ENCODE measurements at places on chromosomes 4 and X. TPM values are rescaled to one million over a fixed set of nuclear protein-coding genes. Genes with fewer than 3 reads are reported as not detected.

The RTL9 gene
- total RNA-seq, result not detected

The MAGEC1 gene
- total RNA-seq, result not detected

The CASK gene
- total RNA-seq, result 33.5 TPM

The PCDH10 gene
- not detected for total RNA-seq

The TEX13D gene
- total RNA-seq, result not detected

The ITM2A gene
- total RNA-seq, result 0.49 TPM

The RADX gene
- 5.2 TPM for total RNA-seq

- no peak for DNase-seq
Observed at GRCh38 chr4:180923486-180923885, 1319.7 kb upstream of the TENM3 start.

GRCh38 chr4:43243433-43244116, 351.1 kb downstream of the GRXCR1 start:
- no peak for DNase-seq

DNA sequence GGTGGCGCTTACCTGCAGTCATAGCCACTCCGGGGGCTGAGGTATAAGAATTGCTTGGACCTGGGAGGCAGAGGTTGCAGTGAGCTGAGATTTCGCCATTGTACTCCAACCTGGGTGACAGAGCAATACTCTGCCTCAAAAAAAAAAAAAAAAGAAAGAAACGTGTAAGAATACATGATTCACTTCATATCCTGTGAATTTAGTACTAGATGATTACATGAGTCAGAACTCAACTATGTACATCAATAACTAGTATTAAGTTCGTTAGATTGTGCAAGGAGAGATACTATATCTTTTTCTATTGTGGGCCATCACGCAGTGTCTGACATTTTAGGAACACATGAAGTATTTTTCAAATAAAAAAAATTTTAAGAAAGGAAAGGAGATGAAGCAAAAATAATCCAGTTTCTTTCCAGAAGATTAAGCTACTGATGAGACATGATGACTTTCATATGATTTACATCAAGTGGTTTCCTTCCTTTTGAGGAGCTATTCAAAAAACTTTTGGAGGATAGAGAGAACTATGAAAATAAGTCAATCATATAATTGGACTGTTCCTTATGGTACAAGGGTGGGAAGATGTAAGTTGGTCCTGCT, 64.7 kb upstream of the EXOC1L start:
- DNase-seq, result no peak

DNA sequence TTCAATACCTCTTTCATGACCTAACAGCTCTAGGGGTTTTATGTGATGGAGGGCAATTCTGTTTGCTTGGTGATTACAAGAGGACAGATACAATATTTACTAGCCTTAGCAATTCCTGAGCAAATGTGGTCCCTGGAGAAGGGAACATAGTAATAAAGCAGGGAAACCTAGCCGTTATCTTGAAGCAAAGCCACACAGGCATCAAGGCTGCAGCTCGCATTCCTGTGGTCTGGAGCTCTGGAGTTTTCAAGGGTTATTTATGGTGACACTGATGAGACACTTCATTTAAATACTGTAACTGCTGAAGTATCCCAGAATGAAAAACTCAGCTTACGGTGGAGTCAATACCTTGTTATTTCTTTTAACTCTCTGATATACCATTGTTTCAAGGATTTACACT, 66.8 kb downstream of the AFF2 start:
- DNase-seq, result no peak

GRCh38 chr4:38111024-38111423, 150.8 kb downstream of the PTTG2 start:
- no peak for DNase-seq

- no peak for DNase-seq
Observed at GRCh38 chr4:36651253-36651652, 369.8 kb downstream of the DTHD1 start.

DNA sequence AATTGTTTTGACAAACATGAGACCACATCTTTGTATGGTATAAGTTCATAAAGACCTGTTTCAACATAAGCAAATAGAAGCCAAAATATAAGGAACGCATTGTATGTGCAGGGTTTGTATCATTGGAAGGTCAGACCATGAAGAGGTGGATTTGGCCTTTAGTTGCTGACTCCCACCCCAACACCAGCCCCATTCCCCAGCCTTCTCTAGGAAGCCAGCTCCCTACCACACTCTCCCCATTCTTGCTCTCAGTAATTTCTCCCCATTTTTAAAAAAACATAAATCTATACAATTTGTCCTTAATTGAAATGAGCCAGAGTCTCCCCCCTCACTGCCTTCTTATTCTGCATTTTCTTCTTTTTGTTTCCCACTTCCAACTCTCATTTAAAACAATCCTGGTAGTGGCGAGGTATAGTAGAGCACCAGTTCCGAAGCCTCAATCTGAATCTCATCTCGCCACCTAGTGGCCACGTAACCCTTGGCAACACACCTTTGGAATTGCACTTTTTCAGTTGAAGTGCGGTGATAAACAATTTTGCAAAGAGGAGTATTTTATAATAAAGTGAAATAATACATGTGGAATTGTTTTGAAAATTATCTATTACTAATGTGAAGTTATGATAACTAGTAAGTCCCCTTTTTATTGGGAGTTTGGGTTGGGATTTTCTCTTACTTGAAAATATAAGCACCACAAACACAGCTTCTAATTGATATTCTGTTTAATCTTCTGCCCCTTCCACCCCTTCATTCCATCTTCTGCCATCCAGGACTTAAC, 126.6 kb downstream of the ASB9 start:
- no peak for DNase-seq

DNA sequence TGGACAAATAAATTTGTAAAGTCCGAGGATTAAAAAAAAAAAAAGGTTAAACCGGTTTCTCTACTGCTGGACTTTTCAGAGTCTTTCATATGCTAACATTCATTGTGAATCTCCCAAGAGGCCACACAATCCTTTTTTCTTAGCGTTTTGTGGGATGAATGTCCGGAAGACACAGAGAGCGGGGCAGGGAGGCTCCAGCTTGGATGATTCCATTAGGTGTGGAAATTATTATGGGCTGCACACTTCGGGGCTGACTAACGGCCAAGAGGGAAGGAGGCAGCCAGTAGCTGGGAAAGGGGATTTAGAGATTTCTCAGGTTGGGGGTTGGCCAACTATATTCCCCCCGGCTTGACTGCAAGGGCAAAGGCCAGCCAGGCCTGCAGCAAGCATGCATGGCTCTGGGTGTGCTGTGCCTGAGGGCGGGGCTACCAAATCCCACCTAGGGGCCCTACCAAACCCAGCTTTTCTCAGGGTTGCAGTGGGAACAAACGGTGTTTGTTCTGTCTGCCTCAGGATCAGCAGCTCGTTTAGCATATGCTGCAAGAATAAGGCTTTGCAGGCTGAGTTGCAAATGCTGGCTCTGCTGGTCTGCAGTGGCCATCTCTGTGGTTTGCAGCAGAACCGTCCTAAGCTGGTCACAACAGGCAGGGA, 28.6 kb downstream of the NYX start:
- DNase-seq, result no peak

DNA sequence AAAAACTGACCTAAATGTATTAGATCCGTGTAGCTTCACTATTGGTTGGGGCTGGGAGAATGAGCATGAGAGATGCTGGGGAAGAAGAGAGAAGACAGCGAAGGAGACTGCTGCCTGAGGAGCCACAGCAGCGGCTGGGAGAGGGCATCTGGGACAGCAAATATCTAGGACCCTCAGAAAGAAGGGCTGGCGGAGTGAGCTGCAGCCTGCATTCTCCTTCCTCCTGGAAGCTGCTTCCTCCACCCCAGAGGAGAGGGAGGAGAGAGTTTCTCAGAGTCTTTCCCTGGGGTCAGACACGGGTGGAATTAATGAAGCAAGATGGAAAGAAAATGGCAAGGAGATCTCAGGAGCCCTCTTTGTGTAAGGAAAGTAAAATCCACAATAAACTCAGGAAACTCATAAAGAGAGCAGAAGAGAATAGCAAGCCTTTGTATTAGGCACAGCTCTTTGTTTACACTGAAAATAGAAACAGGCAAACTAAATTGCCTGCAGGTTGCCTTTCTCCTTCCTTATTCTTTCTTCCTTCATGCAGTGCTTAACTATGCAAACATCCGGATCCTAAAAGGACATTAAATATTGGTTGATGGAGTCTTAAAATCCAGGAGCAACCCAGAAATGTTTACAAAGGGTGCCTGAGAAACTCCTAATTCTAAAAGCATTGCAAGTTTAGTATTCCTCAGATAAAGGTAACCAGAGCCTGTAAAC, 130.3 kb upstream of the GALNT7 start:
- no peak for DNase-seq

DNA sequence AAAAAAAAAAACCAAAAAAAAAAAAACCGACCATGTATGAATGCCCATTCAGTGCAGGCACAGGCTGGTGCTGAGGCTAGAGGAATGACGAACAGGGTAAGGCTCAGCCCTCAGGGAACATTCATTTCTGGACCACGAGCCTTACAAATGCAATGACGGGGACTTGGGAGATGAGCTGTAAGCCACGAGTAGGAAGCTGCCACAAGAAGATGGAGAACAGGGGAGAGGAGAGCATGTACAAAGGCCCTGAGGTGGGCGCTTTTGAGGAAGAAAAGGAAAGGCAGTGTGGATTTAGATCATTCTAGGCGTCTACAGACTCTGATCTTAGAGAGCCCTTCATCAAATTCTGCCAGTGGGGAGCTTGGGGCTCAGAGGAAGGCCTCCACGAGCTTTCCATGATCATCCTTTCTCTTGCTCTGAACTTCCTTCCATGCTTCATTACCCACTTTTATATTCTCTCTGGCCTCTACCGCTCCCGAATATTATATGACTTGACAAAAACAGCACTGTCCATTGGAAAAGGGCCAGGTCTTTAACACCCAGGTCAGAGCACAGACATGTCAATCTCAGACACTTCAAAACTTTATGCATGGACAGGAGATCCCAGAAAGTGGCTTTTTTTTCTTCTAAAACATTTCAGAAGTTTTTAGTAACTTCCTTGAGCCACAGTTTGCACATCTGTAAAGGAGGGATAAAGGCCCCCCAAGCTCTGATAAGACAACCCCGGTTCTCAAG, 3.3 kb upstream of the ZNF518B start:
- DNase-seq, result no peak

DNA sequence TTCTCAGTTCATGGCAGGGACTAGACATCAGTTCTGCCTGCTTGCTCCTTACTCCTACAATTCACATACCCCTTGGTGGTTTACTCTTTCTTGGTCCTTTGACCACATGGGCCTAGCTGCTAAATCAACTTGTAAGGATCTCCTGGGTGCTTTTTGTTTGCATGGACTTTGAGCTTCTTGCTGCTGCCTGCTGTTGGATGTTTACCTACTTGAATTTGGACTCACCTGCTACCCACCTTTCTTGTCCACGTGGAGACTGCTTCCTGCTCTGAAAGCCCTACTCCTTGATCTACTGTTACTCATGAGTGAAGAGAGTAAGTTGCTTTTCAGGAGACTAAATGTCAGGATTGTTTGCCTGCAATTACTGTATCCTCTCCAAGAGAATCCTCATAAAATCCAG, 15.2 kb upstream of the ARHGAP24 start:
- no peak for DNase-seq

DNA sequence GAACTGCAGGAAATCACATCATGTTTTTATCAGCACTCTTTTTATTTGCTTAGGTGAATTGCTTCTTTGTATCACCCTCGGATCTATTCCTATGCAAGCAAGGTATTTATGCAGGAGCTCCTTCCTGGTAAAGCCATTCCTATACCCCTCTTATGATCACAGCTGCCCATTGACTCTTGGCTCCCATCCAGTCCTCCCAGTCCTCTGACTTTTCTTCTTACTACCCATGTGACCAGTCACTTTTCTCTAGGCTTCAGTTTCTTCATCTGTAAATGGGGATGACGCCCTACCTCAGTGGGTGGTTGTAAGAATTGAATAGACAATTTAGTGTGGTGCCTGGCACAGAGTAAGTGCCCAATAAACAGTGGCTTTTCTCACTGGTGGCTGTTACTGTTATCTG, 144.9 kb downstream of the FHIP1A start:
- DNase-seq, result no peak

- DNase-seq, result no peak
Observed at GRCh38 chr4:142832022-142832421, 14.1 kb downstream of the INPP4B start.

- DNase-seq, result no peak
Observed at GRCh38 chr4:56976837-56977320, 527 bp downstream of the NOA1 start.

DNA sequence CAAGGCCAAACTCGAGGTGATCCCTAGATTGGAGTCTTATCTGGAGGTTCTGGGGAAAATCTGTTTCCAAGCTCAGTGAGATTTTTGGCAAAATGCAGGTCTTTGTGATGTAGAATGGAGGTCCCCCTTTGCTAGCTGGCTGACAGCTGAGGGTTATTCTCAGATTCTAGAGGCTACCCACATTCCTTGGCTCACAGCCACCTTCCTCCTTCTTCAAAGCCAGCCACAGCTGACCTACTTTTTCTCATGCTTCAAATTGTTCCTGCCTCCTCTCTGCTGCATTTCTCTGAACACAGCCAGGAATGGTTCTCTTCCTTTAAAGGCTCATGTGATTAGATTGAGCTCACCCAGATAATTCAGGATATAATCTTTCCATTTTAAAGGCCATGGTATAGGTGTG, 86.9 kb downstream of the VCX3A start:
- no peak for DNase-seq

DNA sequence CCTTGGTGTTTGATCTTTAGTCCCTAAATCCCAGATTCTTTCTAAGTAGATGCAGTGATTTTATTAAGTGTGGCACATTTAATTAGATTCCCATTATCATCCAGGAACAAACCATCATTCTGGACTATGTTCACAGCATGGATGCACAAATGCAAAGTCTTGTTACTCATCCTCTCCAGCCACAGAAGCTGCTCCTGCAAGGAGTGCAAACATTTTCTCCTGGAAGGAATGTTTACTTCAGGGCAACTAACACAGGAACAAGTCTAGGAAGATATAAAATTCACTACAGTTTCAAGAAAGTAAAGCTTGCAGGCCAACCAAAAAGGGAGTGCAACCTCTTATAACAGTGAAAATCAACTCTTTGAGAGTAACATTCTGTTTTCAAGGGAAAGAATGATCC, 106.0 kb downstream of the IQCM start:
- DNase-seq, result no peak

DNA sequence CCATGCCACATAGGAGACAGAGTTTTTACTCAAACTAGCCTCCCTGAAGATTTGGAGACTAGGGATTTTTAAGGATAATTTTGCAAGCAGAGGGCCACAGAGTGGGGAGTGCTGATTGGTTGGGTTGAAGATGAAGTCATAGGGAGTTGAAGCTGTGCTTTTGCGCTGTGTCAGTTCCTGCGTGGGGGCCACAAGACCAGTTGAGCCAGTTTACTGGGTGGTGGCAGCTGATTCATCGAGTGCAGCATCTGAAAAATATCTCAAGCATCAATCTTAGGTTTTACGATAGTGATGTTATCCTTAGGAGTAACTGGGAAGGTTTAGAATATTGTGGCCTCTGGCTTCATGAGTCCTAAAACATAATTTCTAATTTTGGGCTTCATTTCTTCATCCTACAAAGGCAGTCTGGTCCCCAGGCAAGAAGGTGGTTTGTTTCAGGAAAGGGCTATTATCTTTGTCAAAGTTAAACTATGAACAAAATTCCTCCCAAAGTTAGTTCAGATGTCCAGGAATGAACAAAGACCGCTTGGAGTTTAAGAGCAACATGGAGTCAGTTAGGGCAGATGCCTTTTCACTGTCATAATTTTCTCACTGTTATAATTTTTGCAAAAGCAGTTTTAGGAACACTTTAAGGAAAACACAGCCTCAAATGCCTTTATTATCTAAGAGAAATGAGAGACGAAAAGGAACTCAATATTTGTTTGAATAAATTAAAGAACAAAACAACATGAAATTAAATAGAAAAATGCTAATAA, 960.8 kb upstream of the PRKX start:
- DNase-seq, result no peak

Measured in Panc1 (cell line).